ENCODE measurements at places on chromosomes 3 and 15. TPM values are rescaled to one million over a fixed set of nuclear protein-coding genes. Genes with fewer than 3 reads are reported as not detected.

DNA sequence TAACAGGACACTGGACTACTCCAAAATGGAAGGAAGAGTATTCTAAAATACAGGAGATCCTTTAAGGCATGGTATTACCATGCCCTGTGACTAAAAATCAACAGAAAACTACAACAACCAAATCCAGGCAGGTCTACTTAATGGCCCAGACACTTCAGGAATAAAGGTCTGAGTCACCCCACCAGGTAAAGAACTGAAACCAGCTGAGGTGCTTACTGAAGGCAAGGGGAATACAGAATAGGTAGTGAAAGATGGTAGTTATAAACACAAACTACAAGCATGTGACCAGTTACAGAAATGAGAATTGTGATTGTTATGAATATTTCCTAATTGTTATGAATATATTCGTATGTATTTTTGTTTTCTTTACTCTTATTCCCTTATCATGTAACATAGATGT, 13.4 kb downstream of the IFT57 start:
- DNase-seq: no peak

DNA sequence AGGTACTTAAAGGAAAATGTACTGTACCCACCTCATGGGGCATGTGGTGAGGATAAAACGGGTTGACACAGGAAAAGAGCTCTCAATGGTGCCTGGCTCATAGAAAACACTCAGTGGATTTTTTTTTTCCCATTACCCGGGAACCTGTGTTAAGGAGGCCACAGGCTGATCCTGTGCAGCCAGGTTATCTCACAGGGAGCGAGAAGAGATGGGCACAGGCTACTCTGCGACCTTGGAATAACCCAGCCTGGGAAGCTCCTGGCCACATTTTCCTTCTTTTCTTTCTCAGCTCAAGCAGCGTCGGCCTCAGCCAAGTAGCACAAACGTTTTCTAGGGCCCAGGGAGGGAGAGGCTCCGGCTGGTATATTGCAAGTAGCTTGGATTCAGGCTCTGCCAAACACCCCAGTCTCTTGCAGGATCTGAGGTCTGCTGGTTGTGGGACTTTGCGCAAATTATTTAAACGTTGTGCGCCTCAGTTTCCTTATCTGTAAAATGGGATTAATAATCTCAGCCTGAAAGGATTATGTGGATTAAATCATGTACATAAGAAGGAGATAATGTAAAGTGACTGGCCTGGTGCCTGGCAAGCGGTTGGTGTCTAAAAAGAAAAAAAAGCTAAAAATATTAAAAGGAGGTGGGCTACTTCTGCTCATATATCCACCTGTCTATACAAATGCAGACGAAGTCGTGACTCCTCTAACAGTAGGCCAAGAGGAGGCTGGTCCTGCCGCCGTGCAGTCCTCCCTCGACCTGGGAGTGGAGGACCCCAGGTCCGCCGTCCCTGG, 2.2 kb downstream of the FURIN start:
- no peak for DNase-seq

GRCh38 chr3:117272876-117273523, 563.4 kb downstream of the TUSC7 start:
- DNase-seq: no peak

LRRK1 gene
- 15.2 TPM for total RNA-seq

ECE2 gene
- total RNA-seq: not detected
